ENCODE measurements at places on chromosomes 5 and 9.

- DNase-seq: no peak
These were observed 45.6 kb downstream of the SLC6A7 start for GRCh38 chr5:150235500-150235854.

- no peak for DNase-seq
These were observed 1.7 kb upstream of the AGTPBP1 start for GRCh38 chr9:85743275-85744128.

DNA sequence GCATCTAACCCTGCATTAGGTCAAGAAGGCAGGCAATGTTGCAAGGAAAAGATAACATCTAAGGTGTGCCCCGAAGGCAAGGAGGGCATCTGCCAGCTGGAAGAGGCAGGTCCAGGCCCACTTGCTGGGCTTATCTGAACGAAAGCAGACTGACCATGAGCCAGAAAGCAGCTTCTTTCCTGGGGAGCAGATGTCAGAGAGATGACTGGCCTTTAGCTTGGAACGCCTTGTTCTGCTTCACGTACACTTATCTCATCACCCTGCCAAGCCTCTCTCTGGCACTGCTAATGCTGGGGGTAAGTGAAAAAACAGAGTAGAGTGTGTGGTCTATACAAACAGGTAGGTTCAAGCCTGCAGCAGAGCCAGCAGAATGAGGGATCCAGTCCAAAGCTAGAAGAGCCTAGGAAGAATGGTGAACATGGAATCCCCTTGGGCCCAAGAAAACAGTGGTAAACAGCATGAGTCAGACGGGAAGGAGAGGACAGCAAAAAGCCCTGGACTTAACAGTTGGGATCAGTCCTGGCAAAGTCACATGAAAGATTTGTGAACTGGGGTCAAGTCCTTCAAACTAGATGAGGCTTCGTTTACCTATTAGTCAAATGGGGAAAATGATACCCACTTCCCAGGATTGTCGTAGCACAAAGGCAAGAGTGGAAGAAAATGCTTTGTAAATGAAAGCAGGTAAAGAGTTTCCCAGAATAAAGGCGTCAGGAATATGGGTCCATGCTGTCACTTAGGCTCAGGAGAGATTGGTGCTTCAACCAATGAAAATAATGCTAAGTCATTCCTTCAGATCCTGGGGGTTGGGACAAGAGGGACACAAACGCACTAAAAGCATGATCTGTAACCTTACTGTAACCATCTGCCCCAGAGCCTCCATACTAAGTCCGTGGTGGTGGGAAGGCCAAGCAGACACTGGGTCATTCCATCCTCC is 200.9 kb downstream of the SLIT3 start:
- DNase-seq: no peak

DNA sequence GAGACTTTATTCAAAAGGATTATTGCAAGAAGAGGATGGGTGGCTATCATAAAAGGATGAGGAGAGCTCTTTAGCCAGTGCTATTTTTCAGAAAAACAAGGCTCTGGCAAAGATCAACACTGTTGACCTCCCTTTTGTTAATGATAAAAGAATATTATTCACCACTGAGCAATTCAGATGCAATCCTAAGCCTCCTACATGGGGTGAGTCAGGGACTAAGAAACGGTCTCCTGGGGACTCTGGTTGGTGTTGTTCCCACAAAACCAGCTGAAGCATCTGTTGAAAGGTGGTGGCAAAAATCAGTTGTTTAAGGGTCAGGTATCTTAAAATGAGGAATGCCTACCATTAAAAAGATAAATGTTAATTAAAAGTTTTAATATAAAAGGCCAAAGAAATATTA is 7.7 kb upstream of the GCNT1 start:
- DNase-seq: no peak

DNA sequence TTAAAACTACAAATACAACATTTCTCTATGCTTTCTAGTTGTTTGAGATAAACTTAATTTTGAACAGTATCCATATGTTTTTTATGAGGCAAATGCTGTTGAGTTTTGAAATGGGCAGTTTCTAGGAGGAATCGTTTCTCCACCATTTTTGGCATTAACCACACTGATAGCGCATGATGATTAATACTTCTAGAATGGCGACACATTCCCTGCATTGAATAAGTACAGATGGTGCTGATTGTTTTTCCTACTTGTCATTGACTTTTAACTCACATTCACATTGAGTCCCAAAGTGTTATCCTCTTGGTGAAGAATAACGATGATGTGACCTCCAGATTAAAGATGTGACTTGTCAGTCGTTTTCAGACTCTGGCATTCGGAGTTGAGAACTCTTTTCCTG is 6.5 kb upstream of the CCDC192 start:
- no peak for DNase-seq
